Right renal pelvis (tissue), 4 donors: ENCODE measurements at places on chromosomes 3 and 15.

DNA sequence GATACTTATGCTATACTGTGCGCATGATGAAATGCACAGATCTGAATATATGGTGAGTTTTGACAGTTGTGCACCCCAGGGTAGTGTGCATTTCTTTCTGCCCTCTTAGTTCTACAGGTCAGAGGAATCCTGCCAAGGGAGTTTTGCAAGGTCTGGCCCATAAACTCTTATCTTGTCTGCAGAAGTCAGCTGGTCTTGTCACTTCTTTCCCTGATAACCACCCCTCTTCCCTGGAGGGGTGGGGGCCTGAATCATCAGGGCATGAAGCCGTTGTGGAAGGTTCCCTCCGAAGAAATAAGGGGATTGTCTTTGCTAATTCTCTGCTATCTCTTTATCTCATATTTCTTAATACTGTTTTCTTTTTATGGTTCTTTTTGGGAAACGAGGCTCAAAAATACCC, 30.4 kb downstream of the TRIM71 start:
- DNase-seq: no peak

- DNase-seq: no peak
Observed at GRCh38 chr3:13567684-13568514, 19.0 kb downstream of the FBLN2 start.

DNA sequence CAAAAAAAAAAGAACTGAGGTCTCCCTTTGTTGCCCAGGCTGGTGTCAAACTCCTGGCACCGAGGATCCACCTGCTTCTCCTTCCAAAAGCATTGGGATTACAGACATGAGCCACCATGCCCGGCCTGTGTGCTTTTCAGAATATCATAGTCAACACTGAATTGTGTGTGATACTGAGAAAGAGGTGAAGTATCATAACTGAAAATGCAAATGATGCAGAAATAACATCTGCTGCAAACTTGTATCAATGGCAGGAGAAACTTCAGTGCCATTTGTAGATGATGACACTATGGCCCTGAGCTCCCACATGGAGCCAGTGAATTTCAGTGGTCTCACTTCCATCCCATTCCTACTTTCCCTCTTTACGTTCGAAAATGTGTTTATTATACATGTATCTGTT, 21.9 kb downstream of the IL12A start:
- no peak for DNase-seq

DNA sequence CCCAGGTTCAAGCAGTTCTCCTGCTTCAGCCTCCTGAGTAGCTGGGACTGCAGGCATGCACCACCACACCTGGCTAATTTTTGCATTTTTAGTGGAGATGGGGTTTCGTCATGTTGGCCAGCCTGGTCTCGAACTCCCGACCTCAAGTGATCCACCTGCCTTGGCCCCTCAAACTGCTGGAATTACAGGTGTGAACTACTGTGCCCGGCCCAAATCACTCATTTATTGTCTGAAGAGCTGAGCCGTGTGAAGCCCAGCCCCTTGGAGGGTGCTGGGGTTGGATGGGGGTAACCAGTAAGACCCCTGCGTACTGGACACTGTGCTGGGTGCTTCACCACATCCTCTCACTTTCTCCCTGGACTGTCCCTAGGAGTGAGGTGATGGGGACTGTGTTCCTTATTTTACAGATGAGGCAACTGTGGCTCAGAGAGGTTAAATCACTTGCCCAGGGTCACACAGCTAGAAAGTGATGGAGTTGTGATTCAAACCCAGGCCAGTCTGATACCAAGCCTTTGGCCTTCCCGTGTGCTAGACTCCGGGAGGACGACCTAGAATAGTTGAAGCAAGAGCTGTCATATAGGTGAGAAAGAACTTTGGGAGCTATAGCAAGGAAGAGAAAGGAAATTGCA, 41.7 kb upstream of the IREB2 start:
- no peak for DNase-seq

DNA sequence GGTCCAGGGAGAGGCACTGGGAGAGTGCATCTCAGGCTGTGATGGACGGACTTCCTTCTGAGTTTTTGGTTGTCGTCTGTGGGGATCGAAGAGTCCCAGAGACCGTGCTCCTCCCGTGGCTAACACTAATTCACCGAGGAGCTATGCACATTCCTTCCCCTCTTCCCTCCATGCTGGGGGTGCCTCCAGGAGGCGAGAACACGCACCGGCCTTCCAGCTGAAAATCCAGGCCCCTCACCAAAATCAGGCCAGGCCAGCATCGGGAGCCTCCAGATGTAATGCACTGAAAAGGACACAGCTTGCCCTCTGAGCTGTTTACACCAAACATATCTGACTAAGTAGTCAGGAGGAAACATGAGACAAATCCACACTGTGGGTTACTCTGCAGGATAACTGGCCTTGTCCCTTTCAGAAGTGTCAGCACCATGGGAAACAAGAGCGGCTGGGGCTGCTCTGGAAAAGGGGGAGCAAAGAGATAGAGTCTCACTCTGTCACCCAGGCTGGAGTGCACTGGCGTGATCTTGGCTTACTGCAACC, 5.5 kb downstream of the RNU5B-1 start:
- no peak for DNase-seq

- DNase-seq: no peak
Observed at GRCh38 chr3:192207239-192207638, 520.1 kb downstream of the FGF12 start.

DNA sequence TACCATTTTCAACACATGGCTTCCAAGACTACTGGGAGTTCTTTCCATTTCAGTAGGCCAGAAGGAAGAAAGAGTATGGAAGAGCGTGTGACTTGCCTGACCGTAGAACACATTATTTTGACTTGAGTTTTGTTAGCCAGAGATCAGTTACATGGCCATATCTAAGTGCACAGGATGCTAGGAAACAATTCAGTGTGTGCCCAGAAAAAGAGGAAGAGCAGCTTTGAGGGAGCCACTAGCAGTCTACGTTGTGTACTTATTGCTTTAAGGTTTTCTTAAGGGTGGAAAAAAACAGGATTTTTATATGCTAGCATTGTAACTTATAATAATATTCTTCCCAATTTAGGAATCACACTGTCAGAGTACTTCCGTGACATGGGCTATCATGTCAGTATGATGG, 44.1 kb upstream of the GRAMD1C start:
- DNase-seq: no peak

GRCh38 chr3:152714507-152714906, 120.4 kb upstream of the P2RY1 start:
- DNase-seq: no peak

DNA sequence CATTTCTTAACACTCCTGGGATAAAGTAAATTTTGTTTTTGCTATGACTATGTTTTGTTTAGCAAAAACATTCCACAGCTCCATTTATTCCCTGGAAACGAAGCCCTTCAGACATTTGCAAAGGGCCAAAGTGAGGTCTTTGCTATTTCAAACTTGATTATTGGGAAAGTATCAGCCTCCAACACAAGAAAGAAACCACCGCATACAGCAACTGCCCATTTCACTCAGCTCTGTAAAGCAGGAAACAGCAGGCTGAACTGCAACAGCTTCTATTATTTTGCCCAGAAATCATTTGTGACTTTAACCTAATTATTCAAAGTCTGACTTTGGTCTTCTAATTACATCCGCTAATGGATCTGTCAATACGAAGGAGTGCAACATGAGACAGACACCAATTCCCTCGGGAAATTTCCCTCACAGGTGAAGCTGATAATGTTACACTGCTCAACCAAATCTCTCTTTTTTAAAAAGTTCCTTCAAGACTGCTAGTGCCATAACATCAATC, 72.1 kb downstream of the RFTN1 start:
- DNase-seq: no peak

GRCh38 chr3:137764001-137764433, at the start of gene SOX14:
Gene SOX14 (plus strand): TSS chr3:137764315. CDS start chr3:137764785, 470 bp downstream.
- no peak for DNase-seq

- no peak for DNase-seq
Observed at GRCh38 chr15:27573805-27574485, 525.2 kb downstream of the OCA2 start.

DNA sequence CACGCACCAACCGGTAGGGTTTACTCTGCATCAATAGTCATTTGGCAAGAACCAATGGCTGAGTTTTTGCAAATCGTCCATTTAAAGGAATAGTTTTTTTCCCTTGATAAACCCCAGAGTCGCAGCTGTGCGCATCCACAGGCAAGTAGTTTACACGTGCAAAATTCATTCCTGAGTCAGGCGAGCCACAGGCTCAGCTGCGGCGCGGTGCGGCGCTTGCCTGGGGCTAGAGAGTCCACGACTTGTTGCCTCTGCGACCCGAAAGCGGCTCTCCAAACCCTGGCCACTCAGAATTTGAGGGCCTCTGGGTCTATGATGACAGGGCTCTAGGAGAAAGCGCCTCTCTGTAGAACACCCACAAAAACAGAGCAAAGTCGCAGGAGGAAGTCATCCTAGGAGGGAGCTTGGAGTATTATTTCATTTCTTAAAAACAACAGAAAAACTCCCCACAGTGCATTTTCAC, 36.7 kb downstream of the ZIC4 start:
- DNase-seq: no peak

- DNase-seq: no peak
Observed at GRCh38 chr15:63212050-63213004, 22.9 kb downstream of the RAB8B start.

- peak; percentile 28 for DNase-seq
Observed at GRCh38 chr15:58864602-58865424, 68.7 kb downstream of the SLTM start.

DNA sequence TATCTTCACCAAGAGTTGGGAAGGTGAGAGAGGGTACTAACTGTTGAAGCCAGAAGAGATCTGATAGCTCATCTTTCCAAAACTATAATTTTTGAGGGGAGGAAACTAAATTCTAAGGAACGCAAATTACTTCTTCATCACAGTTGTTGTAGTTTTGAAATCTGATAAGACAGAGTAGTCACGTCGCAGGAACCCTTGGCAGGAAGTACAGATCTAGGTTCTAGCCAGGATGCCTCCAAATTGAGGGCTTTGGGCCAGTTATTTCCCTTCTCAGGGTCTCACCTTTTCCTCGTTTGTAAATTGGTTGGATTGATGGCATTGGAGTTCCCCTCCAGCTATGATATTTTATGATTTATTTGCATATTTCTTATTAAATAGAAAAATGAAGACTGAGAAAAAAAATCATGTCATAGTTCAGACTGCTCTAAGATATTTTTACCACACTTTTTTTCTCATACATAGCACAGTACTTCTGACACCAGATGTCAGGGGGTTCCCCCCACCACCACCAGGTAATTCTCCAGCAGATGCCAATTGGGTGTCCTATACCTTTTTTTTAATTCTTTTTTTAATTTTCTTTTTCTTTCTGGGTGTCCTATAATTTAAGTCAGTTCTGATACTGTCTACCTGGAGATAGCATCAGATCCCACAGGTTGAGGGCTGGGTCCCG, 32.3 kb upstream of the APH1B start:
- no peak for DNase-seq

DNA sequence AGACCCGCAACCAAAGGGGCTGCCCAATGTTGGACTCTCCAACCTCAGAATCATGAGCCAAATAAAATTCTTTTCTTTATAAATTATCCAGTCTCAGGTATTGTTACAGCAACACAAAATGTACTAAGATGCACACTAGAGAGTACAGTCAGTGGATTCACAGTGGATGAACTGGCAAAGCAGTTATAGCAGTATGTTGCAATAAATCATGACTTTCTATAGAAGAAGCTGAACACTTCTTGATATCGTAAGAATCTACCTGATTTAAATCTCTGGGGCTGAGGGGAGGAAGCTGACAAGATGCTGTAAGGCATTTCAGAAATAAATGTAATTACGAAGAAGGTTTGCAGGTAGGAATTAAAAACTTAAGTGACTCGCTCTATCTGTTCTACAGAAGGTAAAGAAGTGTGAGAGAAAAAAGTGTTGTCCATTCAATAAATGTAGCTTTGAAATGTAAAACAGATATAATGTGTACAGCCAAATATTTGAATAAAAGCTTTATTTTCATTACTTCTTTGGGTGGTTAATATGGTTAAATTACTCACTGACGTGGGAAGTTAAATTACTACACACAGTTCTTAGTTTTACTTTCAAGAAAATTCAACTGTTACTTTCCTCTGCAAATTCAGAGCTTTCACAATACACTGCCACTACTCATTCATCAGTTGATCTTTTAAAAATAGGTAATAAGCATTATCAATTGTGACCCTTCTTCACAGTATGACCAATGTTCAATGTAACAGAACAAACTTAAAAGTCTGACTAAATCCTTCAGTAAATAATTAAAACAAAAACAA, 439.1 kb downstream of the SHQ1 start:
- no peak for DNase-seq

DNA sequence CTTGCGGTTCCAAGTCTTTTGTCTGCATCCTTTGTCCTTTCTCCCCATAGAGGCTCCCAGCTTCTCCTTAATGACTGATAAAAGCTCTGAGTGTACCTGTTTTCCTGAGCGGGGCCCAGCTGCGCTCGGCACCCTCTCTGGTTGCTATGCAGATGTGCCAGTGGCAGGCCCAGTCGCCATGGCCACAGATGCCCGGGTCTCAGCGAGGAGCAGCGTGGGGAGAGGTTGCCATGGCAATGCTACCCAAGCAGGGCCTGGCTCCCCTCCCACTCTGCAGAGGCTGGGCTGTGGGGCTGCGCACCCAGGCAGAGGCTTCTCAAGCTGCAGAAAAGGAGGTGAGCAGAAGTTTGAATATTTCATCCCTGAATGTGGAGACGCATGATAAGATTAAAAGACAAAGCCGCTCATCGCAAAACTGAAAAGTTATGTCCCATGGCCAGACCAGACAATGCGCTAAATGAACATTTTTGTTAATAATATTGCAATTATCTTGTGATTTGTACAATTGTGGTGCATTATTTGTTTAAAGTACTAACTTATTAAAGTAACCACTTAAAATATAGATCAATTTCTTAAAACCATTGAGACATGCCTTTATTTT, 66.1 kb downstream of the TPRA1 start:
- no peak for DNase-seq

DNA sequence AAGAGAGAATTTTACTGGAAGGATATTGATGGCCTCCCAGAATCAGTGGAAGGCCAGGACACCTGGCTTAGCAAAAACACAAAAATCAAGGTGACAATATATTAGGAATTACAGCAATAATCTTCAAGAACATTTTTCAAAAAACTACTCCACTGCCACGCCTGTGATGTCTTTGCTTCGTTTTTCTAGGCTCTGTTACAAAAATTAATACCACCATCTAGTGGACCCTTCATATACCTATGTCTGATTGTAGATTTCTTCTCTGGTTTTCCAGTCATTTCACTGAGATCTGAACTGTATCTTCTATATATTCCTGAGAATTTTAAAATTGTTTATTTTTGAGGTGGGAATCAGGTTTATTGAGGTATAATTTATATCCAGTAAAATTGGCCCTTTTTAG, 5.6 kb upstream of the SLC33A1 start:
- no peak for DNase-seq

DNA sequence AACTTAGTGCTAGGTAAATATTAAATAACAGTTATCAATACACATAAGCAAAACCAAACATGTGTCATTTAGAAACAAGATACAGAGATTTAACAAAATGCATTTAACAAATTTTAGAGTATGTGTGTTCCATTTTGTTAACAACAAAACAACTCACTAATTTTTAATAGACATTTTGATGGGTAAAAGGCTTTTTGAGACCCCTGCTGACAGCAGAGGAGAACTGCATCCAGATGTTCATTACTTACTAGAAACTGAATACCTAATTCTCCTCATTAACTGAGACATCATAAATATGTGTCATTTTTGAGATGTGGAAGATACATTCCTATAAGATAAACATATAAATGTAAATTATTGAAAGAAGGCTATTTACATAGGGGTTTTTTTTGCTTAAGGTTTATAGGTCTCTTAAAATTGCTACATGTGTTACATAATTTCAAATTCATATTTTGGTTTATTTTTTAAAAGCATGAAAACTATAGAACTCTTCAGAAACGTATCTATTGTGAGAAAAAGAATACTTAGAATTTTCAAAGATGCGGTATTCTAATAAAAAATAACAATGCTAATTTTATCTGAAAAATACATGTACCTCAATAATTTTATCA, 1009.8 kb downstream of the TUSC7 start:
- peak; percentile 10 for DNase-seq
